ENCODE measurements at places on chromosomes 5 and 9. TPM values are rescaled to one million over a fixed set of nuclear protein-coding genes. Genes with fewer than 3 reads are reported as not detected.
A peak's percentile ranks its signal among the peaks of the same experiment; 100 is the strongest.

DNA sequence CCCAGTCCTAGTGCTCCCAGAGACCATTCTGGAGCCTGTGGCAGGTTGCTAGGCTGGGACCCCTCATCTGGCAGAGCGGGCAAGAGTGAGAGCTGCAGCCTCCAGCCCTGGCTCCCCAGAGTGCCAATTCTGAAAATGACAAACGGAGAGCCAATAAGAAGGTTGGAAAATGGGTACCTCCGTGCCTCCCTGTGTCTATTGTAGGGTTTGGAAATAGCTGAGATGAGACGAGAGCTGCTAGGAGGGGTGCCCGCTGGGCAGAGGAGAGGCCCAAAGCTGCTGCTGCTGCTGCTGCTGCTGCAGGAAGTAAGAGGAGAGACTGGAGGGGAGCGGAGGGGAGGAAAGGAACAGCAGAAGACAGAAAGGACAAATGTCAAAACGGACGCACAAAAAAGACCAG lies 36.0 kb upstream of the FUBP3 start:
- H3K4me1 ChIP-seq, result peaks cover 2% of the 10 kb centered on the region
- H3K4me3 ChIP-seq, result no peak overlapping the region
- DNase-seq, result no peak
- no peaks in the 10 kb centered on the region for H3K36me3 ChIP-seq
- peaks cover 23% of the 10 kb centered on the region for H3K27me3 ChIP-seq

DNA sequence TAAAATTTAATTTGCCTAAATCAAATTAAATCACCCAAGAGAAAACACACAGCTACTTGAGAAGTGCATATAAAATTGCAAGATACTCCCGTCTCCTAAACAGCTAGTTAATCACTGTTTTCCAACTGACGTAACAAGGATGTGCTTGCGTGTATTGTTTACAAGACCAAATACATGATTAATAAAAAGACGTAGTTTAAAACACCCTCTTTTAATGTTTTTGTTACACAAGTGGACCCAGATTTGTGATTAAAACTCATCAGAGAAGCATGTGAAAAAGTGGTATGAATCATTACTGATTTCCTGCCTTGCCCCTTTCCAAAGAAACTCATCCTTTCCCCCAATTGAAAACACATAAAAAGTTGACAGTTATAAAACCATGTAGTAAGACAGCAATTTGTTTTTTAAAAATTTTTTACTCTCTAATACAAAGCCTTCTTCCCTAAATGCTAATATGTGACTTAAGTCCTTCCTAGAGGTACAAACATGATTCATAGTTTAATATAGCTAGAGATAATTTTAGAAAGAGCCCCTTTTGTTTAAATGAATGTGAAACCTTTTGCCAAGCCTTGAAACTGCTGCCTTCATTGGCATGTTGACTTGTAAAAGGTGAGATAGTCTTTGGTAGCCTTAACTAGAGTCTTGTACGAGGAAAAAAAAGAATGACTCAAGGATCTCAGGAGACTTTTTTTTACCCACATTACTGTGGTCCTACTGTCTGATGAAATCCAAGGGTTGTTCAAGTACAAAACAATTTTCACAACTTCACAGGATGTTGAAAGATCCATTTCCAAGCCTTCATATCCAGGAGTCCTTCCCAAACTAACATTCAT lies 61.4 kb upstream of the FST start:
- peaks cover 3% of the 10 kb centered on the region for H3K27me3 ChIP-seq
- no peak overlapping the region for H3K4me3 ChIP-seq
- H3K4me1 ChIP-seq, result no peaks in the 10 kb centered on the region
- H3K27ac ChIP-seq, result no peak overlapping the region
- no peaks in the 10 kb centered on the region for H3K36me3 ChIP-seq
- DNase-seq, result no peak

DNA sequence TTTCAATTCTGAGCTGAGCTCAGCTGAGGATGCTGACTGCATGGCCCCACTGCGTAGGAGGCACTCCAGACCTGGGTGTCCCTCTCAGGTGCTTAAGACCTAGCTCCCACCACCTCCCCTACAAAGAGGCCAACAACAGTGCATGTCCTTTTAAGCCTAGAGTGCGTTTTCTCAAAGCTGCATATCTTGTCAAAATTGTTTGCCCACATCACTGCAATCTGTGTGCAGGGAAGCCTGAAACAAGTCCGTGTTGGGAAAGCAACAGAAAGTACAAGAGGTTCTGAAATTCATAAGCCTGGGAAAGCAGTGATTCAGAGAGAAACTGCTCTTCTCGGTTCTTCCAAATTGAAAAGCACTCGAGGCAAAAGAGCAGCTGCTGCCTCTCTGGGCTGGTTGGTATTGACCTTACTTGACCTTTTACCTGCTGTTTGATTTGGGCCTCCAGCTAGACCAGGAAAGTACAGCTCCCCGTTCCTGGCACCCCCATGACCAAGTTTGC lies 238.4 kb downstream of the NR2F1-AS1 start:
- H3K4me3 ChIP-seq, result no peak overlapping the region
- no peak for DNase-seq
- no peaks in the 10 kb centered on the region for H3K36me3 ChIP-seq
- H3K4me1 ChIP-seq, result no peaks in the 10 kb centered on the region
- no peak overlapping the region for H3K27ac ChIP-seq

- DNase-seq, result peak; percentile 72
- no peak overlapping the region for H3K4me3 ChIP-seq
- no peaks in the 10 kb centered on the region for H3K36me3 ChIP-seq
Measured at GRCh38 chr5:59367791-59368394, 525.6 kb downstream of the PDE4D start.

DNA sequence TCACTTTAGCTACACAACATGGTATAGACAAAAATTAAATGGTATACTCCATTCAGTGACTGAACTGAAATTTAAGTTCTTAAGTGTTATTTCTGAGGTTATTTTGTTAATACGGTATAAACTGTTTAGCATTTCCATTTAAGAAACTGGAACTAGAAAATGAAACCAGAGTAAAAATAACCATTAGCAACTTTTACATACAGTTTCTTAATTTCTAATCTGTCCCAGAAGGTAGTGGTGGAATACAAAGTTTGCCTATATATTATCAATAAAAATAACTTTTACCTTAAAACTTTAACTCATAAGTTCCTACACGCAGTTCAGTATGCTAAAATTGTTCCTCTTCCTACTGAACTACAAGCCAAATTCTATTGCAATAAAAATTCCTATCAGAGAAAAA lies 10.3 kb downstream of the GOLPH3 start:
- H3K27me3 ChIP-seq, result no peaks in the 10 kb centered on the region
- no peak for DNase-seq
- no peak overlapping the region for H3K27ac ChIP-seq

GRCh38 chr9:2913026-2913425 lies 69.1 kb upstream of the PUM3 start:
- DNase-seq, result no peak
- H3K4me1 ChIP-seq, result no peaks in the 10 kb centered on the region
- no peak overlapping the region for H3K27ac ChIP-seq

Gene RGP1
- total RNA-seq, result 14.0 TPM

- no peaks in the 10 kb centered on the region for H3K4me1 ChIP-seq
- H3K36me3 ChIP-seq, result no peaks in the 10 kb centered on the region
- no peak for DNase-seq
- no peak overlapping the region for H3K4me3 ChIP-seq
- no peaks in the 10 kb centered on the region for H3K27me3 ChIP-seq
Measured at GRCh38 chr9:76245518-76245917, 148.7 kb downstream of the RFK start.

DNA sequence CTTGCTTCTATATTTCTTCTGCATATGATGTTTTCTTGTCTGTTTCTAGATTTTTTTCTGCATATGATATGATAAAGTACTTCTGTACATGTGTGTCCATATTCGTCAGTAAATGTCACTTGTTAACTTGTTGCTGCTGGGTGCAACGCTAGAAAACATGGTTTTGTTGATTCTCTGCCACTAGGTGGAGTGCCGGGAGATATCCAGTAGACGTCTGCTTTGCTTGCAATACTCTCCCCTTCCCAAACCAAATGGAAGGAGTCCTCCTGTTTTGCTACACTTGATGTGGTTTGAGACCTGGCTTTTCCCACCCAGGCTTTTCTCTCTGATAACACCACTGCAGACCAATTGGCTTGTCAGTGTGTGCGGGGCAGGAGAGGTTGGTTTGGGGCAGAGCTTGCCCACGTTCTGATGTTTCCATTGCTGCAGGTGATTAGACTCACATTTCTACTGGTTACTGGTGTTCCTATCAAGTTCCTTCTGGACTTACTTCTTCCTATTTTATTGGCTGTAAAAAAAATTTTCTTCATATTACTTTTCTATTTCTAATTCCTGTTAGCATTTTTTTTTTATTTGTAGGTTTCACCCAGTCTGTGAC lies 900.0 kb upstream of the CDH10 start:
- peak; percentile 13 for DNase-seq
- H3K4me1 ChIP-seq, result no peaks in the 10 kb centered on the region
- H3K27me3 ChIP-seq, result no peaks in the 10 kb centered on the region
- no peak overlapping the region for H3K27ac ChIP-seq
- H3K4me3 ChIP-seq, result no peak overlapping the region

Gene PHF24
- 0.09 TPM for total RNA-seq

GRCh38 chr5:122755783-122756182 lies 19.1 kb upstream of the SNX2 start:
- H3K27me3 ChIP-seq, result peaks cover 11% of the 10 kb centered on the region
- peak overlapping the region; percentile 76 for H3K27ac ChIP-seq
- H3K36me3 ChIP-seq, result no peaks in the 10 kb centered on the region
- H3K4me3 ChIP-seq, result no peak overlapping the region
- no peak for DNase-seq
- peaks cover 13% of the 10 kb centered on the region for H3K4me1 ChIP-seq

DNA sequence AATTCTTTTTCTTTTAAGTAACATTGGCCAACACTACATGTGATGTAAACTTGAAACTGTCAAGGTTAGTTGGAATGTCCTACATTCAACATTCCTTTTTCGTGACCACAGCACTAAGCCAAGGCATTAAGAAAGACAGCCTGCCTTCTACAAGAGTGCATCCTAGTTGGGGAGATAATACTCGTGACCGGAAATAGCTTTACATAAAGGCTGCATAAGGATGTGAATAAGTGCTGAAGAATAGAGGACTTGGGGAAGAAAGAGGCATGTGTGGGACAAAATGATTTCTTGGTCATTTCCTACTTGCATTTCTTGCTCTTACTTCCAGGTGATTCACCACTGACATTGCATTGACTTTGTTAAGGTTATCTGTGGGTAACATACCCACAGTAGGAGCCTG lies 282.0 kb downstream of the DMRT2 start:
- H3K36me3 ChIP-seq, result no peaks in the 10 kb centered on the region
- H3K4me3 ChIP-seq, result no peak overlapping the region
- H3K27ac ChIP-seq, result no peak overlapping the region
- no peak for DNase-seq
- H3K27me3 ChIP-seq, result no peaks in the 10 kb centered on the region

Gene POU5F2
- 0.40 TPM for total RNA-seq

- peaks cover 6% of the 10 kb centered on the region for H3K36me3 ChIP-seq
- H3K4me1 ChIP-seq, result peaks cover 17% of the 10 kb centered on the region
- DNase-seq, result peak; percentile 50
- H3K27ac ChIP-seq, result peak overlapping the region; percentile 91
Measured at GRCh38 chr9:69036309-69036708, 757 bp downstream of the FXN start.

Gene MCIDAS
- total RNA-seq, result not detected

DNA sequence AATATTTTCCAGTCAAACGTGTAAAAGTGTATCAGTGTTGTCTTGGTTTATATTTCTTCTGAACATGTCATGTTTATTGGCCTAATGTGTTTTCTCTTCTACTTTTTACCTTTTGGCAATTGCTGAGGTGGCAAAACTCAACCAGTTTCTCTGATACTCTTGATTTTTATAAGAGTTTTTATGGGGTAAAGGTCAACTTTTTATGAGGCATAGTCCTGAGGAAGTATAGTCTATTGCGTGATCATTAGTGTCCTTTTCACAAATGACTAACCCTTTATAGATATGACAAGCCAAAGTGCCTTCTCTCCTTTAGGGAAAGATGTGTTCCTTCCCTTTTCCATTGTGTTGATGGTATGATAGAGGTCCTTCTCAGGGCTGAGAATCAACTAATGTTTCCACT lies 32.9 kb downstream of the OCLN start:
- H3K27ac ChIP-seq, result no peak overlapping the region
- H3K36me3 ChIP-seq, result no peaks in the 10 kb centered on the region
- no peaks in the 10 kb centered on the region for H3K4me1 ChIP-seq
- no peak overlapping the region for H3K4me3 ChIP-seq
- no peak for DNase-seq

GRCh38 chr5:75681125-75681830 lies 36.0 kb downstream of the POC5 start:
- H3K36me3 ChIP-seq, result peaks cover 11% of the 10 kb centered on the region
- H3K4me1 ChIP-seq, result peaks cover 13% of the 10 kb centered on the region
- no peak for DNase-seq

DNA sequence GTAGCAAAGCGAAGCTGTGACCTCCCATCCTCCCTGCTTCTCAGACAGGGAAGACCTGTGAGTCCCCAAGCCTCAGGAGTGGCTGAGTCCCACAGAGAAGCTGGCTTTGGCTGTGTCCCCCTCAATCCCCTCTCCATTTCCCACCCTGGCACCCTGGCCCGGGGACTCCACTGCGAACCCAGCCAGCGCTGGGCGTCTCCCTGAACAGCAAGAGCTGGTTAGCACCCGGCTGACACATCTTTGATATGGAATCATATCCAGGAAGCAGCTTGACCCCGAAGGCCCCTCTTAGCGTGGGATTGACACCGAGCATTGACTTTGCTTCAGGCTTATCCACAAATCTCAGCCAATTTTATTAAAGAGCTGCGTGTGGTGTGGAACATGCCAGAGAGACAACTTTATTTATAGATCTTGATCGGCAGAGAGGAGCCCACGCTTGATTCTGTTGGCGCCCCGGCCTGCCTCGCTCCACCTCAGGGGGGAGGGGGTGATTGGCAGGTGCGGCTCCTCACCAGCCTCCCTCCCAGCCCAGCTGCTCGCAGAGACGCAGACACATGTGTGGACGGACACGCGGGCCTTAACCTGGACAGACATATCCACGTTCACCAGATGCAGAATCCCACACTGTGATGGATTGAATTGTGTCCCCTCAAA lies 120.7 kb upstream of the MVB12B start:
- no peak overlapping the region for H3K4me3 ChIP-seq
- no peaks in the 10 kb centered on the region for H3K4me1 ChIP-seq
- peaks cover 27% of the 10 kb centered on the region for H3K27me3 ChIP-seq
- no peak overlapping the region for H3K27ac ChIP-seq
- no peaks in the 10 kb centered on the region for H3K36me3 ChIP-seq
- DNase-seq, result no peak

GRCh38 chr9:109094268-109094667 lies 25.5 kb downstream of the TMEM245 start:
- peaks cover 76% of the 10 kb centered on the region for H3K4me1 ChIP-seq
- H3K4me3 ChIP-seq, result no peak overlapping the region
- H3K27ac ChIP-seq, result no peak overlapping the region
- DNase-seq, result no peak

- H3K4me1 ChIP-seq, result no peaks in the 10 kb centered on the region
- no peaks in the 10 kb centered on the region for H3K27me3 ChIP-seq
- no peak overlapping the region for H3K4me3 ChIP-seq
- no peaks in the 10 kb centered on the region for H3K36me3 ChIP-seq
Measured at GRCh38 chr5:156879665-156880285, 29.7 kb downstream of the PPP1R2B start.

Data from activated CD4-positive, alpha-beta T cell treated with anti-CD3 and anti-CD28 coated beads for 36 hours (primary cell).